Cerebellar nuclear complex (tissue), 1 donor: ENCODE measurements at places on chromosomes 3 and 15.

DNA sequence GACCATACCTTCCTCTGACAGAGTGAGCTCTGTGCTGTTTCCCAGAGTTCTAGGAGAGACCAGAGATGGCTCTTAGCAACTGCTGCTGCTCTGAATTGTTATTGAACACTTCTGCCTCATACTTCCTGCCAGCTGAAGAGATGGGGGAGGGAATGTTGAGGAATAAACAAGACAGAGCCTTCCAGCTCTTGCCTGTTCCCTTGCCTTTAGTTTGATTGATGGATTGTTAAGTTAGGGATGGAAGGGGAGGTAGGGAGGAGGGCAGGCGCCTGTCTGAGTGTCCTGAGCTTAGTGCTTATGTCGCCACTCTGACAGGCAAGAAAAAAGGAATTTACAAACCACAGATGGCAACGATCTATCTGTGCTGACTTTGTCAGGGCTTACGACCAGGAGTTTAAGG, 42.8 kb downstream of the ZNF609 start:
- DNase-seq: no peak

DNA sequence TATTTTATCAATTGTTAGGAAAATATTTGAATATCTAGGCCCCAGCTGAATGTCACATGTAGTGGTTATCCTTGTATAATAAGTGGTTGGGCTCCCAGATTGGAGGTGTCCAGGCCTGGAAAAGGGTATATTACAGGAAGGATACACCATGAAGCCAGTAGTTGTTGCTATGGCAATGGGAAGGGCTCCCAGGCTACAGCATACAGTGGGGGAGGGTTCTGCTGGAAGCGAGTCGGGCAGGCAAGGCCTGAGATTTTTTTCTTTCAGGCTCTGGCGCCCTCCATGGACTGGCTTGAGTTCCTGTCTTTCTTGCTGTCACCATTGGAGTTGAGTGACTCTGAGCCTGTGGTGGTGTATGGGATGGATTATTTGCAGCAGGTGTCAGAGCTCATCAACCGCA, 8.9 kb downstream of the ECE2 start:
- peak; percentile 9 for DNase-seq

GRCh38 chr3:55518451-55518850, 31.3 kb upstream of the WNT5A start:
- DNase-seq: no peak

DNA sequence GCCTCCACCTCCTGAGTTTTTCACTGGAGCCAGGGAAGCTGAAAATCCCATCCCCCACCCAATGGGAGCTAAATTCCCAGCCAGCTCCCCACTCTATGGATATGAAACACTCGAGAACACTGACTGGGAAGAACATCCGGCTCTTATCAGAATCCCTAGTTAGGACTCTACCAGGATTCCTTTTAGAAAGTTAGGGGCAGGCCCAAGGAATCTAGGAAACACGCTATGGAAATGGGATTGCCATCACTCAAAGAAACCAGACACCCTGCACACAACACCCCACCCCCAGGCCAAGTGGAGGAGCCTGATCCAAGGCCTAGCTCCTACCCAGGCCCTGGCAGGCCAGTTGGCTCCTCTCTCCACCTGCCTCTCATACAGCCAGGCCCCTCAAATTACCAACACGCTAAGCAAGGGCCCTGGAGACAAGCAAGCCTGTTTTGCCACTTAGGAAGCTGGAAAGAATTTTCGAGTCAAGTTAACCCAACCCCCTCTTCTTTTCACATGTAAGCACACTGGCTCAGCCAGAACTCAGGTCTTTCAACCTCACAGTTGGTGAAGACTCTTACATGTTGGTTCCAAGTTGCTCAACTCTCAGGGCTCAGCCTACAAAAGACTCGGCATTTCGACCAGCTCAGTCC, 75.5 kb downstream of the RBPMS2 start:
- DNase-seq: no peak

DNA sequence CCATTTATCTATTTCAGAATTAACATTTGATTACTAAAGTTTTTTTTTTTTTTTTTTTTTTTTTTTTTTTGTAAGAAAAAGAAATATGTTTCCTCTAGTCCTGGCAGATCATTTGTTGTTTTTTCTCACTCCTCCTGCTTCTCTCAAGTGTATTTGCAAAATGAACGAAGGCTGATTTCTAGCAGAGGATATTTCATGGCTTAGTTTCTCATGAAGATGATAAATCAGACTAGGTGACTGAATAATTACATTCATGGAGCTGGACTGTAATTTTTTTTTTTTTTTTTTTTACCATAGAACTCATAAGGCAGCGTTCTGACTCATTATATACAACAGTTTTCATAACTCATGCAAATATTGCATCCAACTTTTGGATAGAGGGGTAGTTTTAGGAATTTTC, 332.5 kb upstream of the SEMA6D start:
- no peak for DNase-seq

GRCh38 chr15:33328106-33328505, 17.3 kb downstream of the RYR3 start:
- no peak for DNase-seq

DNA sequence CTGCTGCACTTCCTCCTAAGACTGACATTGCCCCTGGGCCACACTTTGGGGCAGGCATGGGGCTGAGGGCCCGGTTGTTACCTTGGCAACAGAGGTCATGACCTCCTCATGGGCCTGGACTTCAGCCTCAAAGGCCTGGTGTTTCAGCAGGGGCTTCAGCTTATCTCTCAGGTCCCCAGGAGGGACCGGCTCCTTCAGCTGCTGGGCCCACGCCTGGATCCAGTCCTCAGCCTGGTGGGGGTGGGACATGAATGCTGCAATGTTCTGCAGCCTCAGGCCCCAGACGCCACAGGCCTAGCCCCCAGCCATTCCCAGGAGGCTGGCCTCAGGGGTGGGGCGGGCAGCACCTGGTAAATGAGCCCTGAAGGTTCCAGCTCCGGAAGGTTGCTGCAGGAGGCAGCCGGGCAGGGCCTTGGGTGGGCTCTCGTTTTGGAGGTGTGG, 27.6 kb downstream of the SPTBN5 start:
- no peak for DNase-seq

GRCh38 chr15:65184305-65184867, 756 bp downstream of the CLPX start:
- no peak for DNase-seq

- DNase-seq: no peak
Measured at GRCh38 chr3:143653935-143654334, 194.3 kb downstream of the SLC9A9 start.

- DNase-seq: no peak
Measured at GRCh38 chr3:34669490-34669889, 871.1 kb downstream of the PDCD6IP start.

DNA sequence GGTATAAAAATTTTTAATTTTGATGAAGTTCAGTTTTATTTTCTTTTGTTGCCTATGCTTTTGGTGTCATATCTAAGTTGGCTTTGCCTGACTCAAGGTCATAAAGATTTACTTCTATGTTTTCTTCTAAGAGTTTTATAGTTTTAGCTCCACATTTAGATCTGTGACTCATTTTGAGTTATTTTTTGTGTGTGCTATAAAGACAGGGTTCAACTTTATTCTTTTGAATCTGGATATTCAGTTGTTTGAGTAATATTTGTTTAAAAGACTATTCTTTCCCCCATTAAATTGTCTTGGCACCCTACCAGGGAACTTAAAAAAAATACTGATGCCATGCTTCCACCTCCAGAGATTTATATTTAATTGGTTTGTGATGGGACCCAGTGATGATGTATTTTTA, 4.0 kb downstream of the MAP3K13 start:
- no peak for DNase-seq

DNA sequence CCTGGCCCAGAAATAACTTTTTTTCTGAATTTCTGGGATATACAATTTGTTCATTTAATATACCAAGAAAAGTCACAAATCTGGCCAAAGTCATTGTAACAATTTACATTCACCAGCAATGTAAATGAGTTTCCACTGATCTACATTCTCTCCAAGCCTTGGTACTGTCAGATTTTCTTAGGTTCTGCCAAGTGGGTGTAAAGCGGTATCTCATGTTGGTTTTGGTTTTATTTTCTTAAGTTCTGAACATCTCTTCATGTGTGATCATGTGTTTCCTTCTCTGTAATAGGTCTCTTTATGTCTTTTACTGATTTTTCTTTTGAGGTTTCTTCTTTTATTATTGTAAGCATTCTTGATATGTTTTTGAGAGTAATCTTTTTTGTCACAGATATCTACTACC, 235.6 kb upstream of the COL8A1 start:
- DNase-seq: no peak

GRCh38 chr3:127197300-127198189, 4.6 kb downstream of the PRR23E start:
- DNase-seq: no peak
